PC-9 (cell line): ENCODE measurements at places on chromosomes 7 and 10. TPM values are rescaled to one million over a fixed set of nuclear protein-coding genes. Genes with fewer than 3 reads are reported as not detected.
A peak's percentile ranks its signal among the peaks of the same experiment; 100 is the strongest.

CCDC7 gene
- total RNA-seq = 5.2 and 6.9 TPM in 2 replicates

SERPINE1 gene
- 36.2 and 45.8 TPM in 2 replicates for total RNA-seq

DTX2 gene
- 100 and 127 TPM in 2 replicates for total RNA-seq

CUZD1 gene
- 1.4 and 2.0 TPM in 2 replicates for total RNA-seq

IKZF1 gene
- total RNA-seq = not detected in 2 replicates

CALML5 gene
- total RNA-seq = 3.0 and 6.3 TPM in 2 replicates

GPR26 gene
- total RNA-seq = not detected in 2 replicates

SLC18A3 gene
- not detected in 2 replicates for total RNA-seq

LYZL1 gene
- total RNA-seq = not detected in 2 replicates

- H3K27me3 ChIP-seq = peaks cover 83% of the 10 kb centered on the region
- H3K36me3 ChIP-seq = no peaks in the 10 kb centered on the region
- no peak overlapping the region for H3K4me3 ChIP-seq
- no peaks in the 10 kb centered on the region for H3K4me1 ChIP-seq
These were observed 86.1 kb upstream of the PPP2R2D start for GRCh38 chr10:131814567-131815265.

- H3K36me3 ChIP-seq = no peaks in the 10 kb centered on the region
- H3K27ac ChIP-seq = no peak overlapping the region
- DNase-seq = no peak
- H3K27me3 ChIP-seq = no peaks in the 10 kb centered on the region
These were observed 466.6 kb upstream of the IGFBP3 start for GRCh38 chr7:46387646-46388045.

DNA sequence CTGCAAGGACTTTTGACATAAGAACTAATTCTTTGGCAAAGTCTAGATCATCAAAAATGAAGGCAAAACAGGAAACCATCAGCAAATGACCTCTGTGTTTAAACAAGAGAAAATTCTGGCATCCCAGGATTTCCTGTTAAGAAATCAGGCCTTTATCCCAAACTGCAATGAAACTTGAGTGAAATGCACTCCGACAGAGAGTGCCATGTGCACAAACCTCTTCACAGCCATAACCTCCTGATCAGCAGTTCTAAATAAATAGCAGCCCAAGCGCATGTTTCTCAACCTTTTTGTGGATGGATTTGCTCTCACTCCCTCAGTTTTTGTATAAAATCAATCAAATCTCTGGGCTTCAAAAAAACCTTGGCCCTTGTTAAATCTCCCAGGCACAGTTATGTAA, 107.7 kb upstream of the EEPD1 start:
- no peak for DNase-seq
- no peak overlapping the region for H3K4me3 ChIP-seq
- H3K36me3 ChIP-seq = no peaks in the 10 kb centered on the region
- no peak overlapping the region for H3K27ac ChIP-seq
- H3K4me1 ChIP-seq = peaks cover 71% of the 10 kb centered on the region

- H3K4me1 ChIP-seq = peaks cover 12% of the 10 kb centered on the region
- H3K4me3 ChIP-seq = no peak overlapping the region
- no peak for DNase-seq
- H3K27me3 ChIP-seq = no peaks in the 10 kb centered on the region
- no peaks in the 10 kb centered on the region for H3K36me3 ChIP-seq
These were observed 147.5 kb upstream of the RSU1 start for GRCh38 chr10:16964576-16965343.

DNA sequence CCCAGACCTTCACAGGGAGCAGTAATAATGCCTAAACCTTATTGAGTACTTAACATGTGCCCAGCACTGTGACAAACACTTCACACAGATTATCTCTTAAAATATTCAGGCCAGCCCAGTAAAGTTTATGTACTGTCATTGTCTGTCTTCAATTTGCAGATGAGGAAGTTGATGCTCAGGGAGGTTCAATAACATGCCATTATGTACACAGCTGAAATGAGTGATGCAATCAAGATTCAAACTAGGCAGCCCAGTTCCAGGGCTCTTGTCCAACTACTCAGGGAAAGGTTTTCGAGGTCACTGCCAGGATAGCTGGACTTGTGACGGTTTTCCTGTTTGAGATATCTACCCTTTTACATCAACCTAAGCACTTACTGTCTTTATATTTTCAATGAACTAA, 56.1 kb downstream of the AUTS2 start:
- no peak overlapping the region for H3K27ac ChIP-seq
- no peaks in the 10 kb centered on the region for H3K4me1 ChIP-seq

DNA sequence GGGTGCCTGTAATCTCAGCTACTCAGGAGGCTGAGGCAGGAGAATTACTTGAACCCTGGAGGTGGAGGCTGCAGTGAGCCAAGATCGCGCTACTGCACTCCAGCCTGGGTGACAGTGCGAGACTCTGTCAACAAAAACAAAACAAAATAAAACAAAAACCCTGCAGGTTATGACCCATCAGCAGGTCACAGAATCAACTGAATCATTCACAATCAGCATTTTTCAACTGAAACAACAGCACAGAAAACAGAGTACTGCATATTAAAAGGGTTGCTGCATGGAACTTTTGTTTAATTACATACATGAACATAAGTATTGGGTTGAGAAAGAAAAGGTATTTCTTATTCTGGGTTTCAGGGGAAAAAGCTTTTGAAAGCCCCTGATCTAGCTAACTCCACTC, 77.6 kb downstream of the KCNMA1 start:
- H3K27ac ChIP-seq = no peak overlapping the region
- peaks cover 16% of the 10 kb centered on the region for H3K4me1 ChIP-seq
- no peaks in the 10 kb centered on the region for H3K36me3 ChIP-seq
- H3K4me3 ChIP-seq = no peak overlapping the region
- no peaks in the 10 kb centered on the region for H3K27me3 ChIP-seq

DNA sequence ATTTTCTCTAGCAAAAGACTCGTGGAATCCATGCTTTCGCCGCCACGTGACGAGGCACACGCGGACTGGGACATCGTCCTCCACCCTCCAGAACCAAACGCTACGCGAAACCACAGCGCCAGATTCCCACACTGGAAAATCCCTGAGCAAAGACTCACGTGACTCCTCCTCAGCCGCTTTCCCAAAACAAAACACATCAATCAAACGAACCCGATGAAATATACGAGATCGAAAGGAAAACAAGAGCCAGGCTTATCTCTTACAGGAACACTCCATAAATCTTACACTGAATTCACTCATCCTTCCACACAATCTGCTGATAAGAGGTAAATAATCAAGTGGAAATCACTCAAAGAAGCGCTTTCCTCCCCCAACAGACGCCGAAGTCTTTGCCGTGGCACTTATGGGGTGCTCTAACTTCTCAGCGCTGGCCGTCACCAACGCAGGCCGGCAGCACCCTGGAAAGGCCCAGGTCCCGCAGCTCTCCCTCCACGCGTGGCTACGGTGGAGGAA, 23.8 kb downstream of the DIP2C start:
- no peaks in the 10 kb centered on the region for H3K36me3 ChIP-seq
- no peak for DNase-seq
- no peaks in the 10 kb centered on the region for H3K4me1 ChIP-seq

GRCh38 chr10:94223702-94224370, 138.9 kb downstream of the NOC3L start:
- H3K27me3 ChIP-seq = no peaks in the 10 kb centered on the region
- no peak for DNase-seq

- no peaks in the 10 kb centered on the region for H3K4me1 ChIP-seq
- no peaks in the 10 kb centered on the region for H3K27me3 ChIP-seq
- H3K27ac ChIP-seq = no peak overlapping the region
- H3K36me3 ChIP-seq = no peaks in the 10 kb centered on the region
- H3K4me3 ChIP-seq = no peak overlapping the region
These were observed 110.6 kb downstream of the CLEC2L start for GRCh38 chr7:139634087-139634486.

DNA sequence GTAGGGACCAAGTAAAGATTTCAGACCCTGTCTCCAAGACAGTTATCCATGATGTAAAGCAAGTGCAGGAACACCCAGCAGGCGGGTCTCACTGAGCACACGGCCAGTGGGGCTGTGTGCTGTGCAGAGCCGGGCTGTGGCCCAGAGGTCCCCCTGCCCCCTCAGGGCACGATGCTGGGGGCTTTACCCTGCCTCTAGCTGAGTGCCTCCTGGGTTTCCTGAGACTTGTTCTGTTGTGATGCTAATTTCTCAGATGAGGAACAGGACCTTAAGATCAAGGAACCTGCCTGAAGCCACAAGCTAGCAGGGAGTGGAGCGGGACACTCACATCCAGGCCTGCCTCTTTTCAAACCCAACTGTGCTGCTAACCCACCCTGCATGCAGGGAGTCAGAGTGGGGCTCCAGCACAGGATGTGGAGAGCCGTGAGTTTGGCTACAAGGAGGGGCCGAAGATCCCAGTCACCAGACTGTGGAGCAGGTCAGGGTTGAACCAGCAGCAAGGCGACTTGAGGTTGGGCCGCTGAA, 76.1 kb upstream of the LYZL2 start:
- no peaks in the 10 kb centered on the region for H3K36me3 ChIP-seq
- H3K4me1 ChIP-seq = 0 out of 2 replicates have a peak, but pooled peaks cover 5% of the 10 kb centered on the region
- no peaks in the 10 kb centered on the region for H3K27me3 ChIP-seq
- no peak overlapping the region for H3K27ac ChIP-seq

DNA sequence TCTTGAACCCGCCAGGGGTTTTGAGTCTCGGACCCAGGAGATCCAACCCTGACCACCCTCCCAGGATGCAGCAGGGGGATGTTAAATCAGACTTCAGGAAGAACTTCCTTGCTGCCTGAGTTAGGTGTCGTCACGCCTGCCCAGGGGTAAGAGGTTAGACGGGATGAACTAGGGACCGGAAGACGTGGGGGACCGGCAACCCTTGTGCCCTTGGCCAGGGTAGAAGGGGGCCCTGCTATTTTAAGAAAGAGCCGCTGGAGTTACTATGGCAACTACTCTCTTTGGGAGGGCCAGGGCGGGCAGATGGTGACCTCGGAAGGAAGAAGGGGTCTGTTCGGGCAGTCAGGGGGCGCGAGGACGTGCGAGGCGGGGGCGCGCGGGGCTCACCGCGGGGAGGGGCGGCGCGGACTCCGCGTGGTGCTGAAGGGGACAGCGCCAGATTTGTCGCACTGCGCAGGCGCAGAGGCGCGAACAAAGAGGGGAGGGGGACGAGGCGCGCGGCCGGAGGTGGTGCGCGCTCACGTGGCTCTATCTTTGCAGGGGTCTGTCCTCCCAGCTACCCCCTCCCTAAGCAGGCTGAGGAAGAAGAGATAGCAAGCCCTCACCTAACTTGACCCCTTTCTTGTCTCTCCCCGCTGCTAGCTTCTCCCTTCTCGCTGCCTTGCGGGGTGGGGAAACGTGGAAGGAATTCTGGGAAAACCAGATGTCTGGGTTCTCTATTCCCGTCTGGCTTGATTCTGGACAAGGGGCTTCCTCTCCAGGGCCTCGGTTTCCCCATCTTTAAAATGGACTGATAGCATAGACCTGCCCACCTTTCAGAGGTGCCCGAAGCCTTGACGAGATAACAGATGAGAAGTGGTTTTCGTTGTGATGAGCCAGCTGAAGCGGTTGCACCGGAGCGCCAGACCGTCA, 940 bp upstream of the PSD start:
- peak; percentile 40 for DNase-seq
- H3K36me3 ChIP-seq = no peaks in the 10 kb centered on the region
- H3K4me3 ChIP-seq = peak overlapping the region; percentile 94
- no peak overlapping the region for H3K27ac ChIP-seq

DNA sequence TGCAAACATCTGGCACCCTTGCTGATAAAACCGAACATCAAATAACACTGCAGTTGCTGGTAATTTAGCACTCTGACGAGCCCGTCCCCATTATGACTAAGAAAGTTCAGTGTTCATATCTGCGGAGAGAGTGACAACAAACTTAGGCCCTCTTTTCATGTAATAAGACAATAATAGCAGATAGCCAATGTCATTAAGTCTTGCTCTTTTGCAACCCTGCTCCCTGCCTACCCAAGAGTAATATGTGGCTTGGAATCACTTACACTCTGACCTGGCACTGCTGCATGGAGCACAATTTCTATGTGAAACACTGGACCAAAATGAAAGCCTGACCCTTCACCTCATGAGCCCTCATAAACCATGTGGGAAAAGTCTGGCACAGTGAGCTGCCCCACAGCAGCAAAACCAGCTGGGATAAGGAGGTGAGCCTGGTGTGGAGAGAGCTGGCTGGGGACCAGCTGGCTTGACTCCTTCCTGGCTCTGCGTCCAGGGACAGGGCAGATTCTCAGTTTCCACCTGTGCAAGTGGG, 86.5 kb downstream of the HIPK2 start:
- H3K4me1 ChIP-seq = no peaks in the 10 kb centered on the region
- no peak overlapping the region for H3K27ac ChIP-seq
- H3K36me3 ChIP-seq = no peaks in the 10 kb centered on the region
- no peaks in the 10 kb centered on the region for H3K27me3 ChIP-seq
- no peak overlapping the region for H3K4me3 ChIP-seq
- no peak for DNase-seq

GRCh38 chr7:91126762-91127161, 137.5 kb upstream of the FZD1 start:
- H3K36me3 ChIP-seq = no peaks in the 10 kb centered on the region
- H3K4me1 ChIP-seq = no peaks in the 10 kb centered on the region
- no peaks in the 10 kb centered on the region for H3K27me3 ChIP-seq
- no peak for DNase-seq
- H3K4me3 ChIP-seq = no peak overlapping the region
- no peak overlapping the region for H3K27ac ChIP-seq
